CD4-positive, alpha-beta T cell treated with Interleukin-12 subunit alpha and Interleukin-12 subunit beta, for 1 hour (primary cell): ENCODE measurements at places on chromosomes 11 and 22.

DNA sequence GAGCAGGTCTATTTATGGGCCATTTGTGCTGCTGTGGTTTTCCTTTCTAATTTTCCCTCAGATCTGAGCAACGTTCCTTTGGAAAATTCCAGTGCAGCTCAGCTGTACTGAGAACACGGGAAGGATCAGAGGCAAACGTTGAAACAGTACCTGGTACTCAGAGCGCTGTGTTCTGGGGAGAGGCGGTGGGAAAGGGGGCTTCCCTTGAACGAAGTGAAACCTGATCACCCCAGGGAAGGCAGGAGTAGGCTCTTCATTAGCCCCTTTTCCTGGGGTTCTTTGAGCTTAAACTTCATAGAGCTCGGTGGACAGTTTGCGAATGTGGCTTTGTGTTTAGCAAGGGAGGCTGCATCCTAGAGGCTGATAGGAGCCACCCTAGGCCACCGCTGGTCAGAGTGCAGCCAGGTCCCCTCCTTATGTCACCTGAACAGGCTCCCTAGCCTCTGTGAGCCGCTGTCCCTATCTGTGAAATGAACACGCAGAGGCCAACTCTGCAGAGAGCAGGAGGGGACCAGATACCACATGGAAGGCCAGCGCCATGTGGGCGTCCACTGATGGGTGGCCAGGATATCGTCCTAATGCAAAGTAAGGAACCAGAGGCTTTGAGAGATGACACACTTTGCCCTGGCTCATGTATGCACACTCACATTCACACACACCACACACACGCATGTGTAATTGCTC is 1464.8 kb downstream of the BRD1 start:
- no peak for DNase-seq

- DNase-seq = no peak
Observed at GRCh38 chr11:43508511-43508918, 149.8 kb downstream of the TTC17 start.

- DNase-seq = no peak
Observed at GRCh38 chr11:117851106-117851505, 25.4 kb downstream of the FXYD6 start.

DNA sequence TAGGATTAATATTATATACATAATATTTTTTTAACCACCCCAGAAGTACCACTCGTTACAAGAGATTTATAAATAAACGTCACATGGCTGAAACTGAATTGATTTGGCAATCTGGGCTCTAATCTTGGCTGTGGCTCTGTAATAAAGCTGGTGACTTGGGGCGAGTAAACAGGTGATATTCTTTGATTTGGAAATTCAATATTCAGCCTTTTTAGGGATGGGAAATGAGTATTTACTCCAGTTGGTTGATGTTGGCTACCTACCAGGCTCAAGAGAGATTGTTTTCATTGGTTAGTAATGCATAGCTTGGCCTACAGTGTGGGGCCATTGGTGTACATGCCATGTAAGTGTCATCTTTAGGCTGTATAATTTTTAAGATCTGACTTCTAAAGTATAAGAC is 117.7 kb upstream of the SORL1-AS1 start:
- DNase-seq = no peak

GRCh38 chr11:7826324-7826723 is 29.6 kb upstream of the OR5P2 start:
- DNase-seq = no peak

GRCh38 chr11:60955571-60955970 is 3.6 kb upstream of the SLC15A3 start:
- no peak for DNase-seq

DNA sequence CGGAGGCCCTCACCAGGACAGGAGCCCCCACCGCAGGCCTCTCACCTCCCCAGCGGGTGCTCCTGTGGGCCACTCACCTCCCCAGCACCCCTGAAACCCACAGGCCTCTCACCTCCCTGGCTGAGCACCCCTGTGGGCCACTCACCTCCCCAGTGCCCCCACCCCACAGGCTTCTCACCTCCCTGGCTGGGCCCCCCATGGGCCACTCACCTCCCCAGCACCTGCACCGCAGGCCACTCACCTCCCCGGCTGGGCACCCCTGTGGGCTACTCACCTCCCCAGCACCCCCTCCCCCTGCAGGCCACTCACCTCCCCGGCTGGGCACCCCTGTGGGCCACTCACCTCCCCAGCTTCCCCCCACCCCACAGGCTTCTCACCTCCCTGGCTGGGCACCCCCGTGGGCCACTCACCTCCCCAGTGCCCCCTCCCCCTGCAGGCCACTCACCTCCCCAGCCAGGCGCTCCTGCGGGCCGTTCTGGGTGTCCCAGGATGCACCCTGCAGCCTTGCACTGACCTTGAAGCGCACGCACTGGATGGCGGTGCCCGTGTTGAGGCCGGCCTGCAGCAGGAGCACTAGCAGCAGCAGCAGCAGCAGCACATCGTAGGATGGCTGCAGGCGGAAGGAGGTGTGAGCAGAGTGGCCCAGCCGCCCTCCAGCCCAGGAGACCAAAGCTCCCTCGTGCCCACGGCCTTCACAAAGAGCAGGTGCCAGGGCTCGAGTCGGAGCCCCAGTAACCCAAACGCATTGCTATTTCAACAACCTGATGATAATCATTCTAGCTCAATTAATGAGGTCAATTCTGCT is 5.7 kb upstream of the TTLL8 start:
- no peak for DNase-seq

- DNase-seq = no peak
Observed at GRCh38 chr11:12845739-12846358, 163.3 kb upstream of the RASSF10 start.

DNA sequence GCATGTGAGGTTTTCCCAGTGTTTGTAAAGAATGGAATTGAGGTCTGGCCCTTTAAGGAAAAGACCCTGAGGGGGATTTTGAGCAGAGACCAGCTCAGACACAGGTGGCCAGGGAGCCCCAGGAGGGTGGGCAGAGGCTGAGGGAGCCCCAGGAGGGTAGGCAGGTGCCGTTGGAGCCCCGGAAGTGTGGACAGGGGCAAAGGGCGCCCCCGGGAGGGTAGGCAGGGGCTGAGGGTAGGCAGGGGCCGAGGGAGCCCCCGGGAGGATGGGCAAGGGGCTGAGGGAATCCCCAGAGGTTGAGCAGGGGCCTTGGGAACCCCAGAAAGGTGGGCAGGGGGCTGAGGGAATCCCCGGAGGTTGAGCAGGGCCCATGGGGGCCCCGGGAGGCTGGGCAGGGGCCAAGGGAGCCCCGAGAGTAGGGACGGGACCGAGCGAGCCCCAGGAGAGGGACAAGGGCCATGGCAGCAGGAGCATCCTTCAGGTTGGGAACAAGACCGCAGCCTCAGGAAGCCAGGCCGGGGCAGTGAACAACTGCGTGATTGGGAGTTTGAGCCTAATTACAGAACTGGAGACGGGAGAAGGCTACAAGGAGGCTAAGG is 292.0 kb downstream of the BRD1 start:
- DNase-seq = no peak

- no peak for DNase-seq
Observed at GRCh38 chr11:99683933-99684332, 663.2 kb downstream of the CNTN5 start.

- no peak for DNase-seq
Observed at GRCh38 chr11:95516786-95517185, 272.8 kb downstream of the FAM76B start.

GRCh38 chr11:73346186-73346935 is 29.8 kb upstream of the RELT start:
- DNase-seq = no peak

- no peak for DNase-seq
Observed at GRCh38 chr22:28034760-28035401, 115.8 kb upstream of the PITPNB start.

DNA sequence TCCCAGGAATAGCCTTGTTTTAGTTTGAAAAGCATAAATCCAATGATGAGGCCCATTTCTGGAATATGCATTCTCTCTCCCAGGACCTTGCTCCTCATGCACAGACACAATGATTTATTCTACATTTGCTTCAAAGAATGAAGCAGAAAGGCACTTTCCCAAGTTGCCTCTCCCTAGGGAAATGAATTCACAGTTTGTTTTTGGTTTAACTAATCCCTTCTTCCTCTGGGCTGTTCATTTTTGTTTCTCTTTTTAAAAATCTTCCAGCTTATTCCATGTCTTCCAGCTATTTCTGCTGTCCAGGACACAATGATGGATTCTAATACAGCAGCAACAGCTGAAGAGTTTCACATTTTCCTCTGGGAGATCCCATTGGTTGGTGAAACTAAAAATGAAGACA is 1529.2 kb upstream of the TENM4 start:
- DNase-seq = no peak

DNA sequence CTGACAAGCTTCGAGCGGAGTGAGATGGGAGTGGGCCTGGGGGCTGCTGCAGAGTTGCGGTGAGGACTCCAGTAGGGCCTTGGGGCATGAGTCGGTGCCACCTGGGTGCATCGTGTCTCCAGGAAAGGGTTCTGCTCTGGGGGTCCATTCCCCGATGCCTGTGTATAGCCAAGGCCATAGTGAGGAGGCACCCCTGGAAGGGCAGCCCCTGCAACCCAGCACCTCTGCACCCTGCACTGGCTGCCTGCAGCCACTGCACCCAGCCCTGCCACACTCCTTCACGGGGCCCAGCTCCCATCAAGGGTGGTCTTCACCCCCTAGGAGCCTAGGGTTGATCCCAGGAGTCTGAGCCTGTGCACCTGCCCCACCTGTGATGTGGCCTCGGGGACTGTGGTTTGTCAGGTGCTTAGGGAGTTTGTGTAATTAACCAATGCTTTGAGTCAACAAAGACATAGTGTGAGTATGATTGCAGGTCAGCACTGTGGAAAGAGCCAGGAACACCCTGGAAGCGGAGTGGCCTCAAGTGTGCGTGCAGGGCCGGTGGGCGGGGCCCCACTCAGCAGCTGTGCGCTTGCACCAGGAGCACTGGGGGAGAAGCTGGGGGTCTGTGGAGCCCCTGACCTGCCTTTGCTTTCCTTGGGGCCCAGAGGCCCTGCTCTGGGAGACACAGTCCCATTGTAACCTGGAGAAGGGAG is 1299.3 kb downstream of the BRD1 start:
- no peak for DNase-seq

GRCh38 chr22:43313244-43313889 is 29.8 kb downstream of the SCUBE1 start:
- no peak for DNase-seq

GRCh38 chr11:40281052-40281580 is 1178.3 kb downstream of the LRRC4C start:
- DNase-seq = no peak

- DNase-seq = no peak
Observed at GRCh38 chr11:8961401-8961800, 2.8 kb downstream of the TMEM9B start.

DNA sequence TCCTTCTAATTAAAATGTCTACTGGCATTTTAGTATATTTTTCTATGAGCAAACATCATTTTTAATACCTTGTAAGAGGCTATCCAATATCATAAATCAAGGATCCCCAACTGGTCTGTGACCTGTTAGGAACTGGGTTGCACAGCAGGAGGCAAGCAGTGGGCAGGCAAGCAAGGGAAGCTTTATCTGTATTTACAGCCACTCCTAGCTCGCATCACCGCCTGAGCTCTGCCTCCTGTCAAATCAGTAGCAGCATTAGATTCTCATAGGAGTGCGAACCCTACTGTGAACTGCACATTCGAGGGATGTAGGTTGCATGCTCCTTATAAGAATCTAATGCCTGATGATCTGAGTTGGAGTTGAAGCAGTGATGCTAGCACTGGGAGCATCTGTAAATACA is 70.2 kb upstream of the CREB3L1 start:
- peak; percentile 1 for DNase-seq

- DNase-seq = no peak
Observed at GRCh38 chr22:19174106-19175025, 4.2 kb downstream of the SLC25A1 start.

DNA sequence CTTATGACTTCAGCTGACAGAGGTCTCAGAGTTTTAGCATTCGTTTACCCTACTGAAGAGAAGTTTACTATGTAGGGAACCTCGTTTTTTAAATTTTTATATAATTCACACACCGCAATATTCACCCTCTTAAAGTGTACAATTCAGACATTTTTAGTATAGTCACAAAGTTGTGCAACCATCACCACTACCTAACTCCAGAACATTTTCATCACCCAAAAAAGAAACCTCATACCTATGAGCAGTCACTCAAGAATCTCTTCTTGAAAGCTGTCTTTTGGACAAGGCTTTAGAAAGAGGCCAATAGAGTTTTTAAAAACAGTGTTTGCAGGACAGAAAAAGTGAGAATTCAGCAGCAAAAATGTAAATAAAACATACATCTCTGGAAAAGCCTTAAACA is 39.5 kb upstream of the CLNS1A start:
- DNase-seq = no peak

GRCh38 chr22:24103301-24103700 is 78.0 kb upstream of the SUSD2 start:
- DNase-seq = no peak

GRCh38 chr11:109405671-109406070 is 16.3 kb upstream of the C11orf87 start:
- DNase-seq = no peak

GRCh38 chr11:11477695-11478420 is 124.8 kb upstream of the CSNK2A3 start:
- DNase-seq = no peak

- DNase-seq = no peak
Observed at GRCh38 chr22:41341990-41342389, 39.8 kb upstream of the TEF start.

DNA sequence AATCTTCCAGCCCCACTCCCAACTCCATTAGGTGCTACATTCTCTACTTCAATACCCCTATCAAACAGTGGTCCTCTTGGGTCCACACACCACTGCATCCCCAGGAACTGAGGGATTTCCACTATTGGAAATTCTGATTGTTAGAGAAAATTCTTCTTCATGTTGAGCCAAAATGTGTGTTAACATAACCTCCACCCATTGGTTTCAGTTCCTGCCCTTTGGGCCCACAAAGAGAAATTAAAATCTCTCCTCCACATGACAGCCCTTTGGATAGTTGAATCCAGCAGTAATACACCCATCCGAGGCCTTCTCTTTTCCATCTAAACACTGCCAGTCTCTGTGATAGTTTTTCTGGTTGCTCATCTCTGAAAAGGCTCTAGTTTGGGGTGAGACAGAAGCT is 2.1 kb downstream of the VSIG2 start:
- DNase-seq = no peak
